Hematopoietic multipotent progenitor cell treated with erythropoietin and hydrocortisone succinate and interleukin-3 and kit ligand, for 6 days (in vitro differentiated cells): ENCODE measurements at places on chromosomes 7 and 10.

DNA sequence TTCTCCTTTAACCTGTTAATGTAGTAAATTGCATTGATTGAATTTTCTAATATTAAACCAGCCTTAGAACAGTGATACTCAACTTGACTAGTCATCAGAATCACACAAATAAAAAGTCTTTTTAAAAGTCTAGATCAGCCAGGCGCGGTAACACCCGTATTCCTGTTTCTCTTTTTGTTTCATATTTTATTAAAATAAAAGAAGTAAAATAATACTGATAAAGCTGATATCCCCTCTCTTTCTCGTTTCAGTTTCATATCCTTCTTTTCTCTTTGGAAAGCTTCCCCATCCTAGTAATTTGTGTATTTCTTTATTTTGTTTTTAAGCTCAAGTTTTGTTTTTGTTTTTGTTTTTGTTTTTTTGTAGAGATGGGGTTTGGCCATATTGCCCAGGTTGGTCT is 9.3 kb downstream of the SMO start:
- no peak for DNase-seq

DNA sequence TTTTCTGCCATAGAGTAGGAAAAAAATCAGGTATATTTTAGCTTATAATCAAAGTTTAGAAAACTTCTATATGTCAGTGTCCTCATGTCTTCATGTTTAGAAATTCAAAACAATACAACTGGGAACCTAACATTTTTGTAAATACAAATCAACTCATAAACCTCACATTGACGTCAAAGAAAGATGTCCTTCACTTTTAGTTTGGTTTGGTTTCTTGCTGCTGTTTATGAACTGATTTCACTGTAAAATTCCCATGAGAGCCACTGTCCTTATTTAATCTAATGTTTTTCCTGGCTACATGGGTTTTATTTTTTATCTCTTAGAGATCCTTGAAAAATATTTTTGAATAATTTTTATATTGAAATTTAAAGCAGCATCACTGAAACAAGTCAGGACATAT is 208.4 kb downstream of the DYNC1I1 start:
- no peak for DNase-seq

GRCh38 chr10:23031318-23031717 is 64.1 kb upstream of the MSRB2 start:
- DNase-seq = no peak

DNA sequence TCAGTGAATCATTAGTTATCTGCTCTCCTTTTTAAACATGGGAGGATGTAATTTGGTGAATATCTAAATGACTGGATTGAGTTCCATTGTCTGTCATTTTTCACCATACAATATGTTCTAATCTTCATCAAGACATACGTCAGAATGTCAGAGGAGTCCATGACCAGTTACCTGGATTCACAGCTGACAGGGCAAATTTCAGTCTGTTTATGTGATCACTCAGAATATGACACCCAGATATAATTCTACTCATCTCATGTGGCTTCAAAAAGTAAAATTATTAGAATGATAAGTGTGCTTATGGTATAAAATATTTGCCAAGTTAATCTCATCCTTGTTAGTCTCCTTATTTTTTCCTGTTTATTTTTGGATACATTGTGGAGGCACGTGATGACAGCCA is 150.2 kb downstream of the CDC14C start:
- DNase-seq = no peak

GRCh38 chr7:91636129-91636724 is 244.3 kb downstream of the MTERF1 start:
- DNase-seq = peak; percentile 54

DNA sequence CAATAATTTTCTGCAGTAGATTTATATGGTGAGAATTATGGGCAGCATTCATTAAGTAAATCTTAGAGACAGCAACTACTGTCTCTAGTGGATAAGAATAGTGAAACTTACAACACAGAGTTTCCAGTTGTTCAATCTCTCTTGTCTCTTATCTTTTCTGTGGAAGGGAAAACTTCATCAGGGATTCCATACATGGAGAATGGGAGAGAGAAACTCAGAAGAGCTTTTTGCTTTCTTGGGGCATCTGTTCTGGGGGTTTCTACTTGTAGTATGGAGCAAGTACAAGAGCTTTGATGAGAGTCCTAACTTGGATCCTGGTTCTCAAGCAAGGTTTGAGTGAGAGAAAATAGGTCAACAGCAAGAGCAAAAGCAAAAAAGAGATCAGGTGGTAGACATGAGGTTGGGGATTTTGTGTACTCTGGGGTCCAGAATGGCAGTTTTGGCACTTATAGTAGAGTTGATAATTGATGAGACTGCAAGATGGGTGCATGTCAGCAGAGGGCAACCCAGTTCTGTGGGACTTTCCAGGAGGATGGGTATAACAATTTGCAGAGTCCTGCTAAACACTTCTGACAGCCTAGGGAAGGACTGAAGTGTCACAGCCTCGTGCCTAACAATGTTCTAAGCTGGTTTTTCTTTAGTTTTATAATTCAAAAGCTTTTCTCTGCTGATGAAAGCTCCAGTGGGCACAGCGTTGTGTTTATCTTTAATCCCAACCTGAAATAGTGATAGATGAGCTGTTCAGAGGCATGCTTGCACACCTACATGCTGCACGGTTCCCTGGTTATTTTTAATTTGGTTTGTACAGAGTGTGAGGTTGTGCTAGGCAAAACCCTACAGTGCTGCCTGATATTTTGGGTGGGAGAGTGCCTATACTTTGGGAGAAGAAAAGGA is 32.0 kb upstream of the STRIP2 start:
- DNase-seq = peak; percentile 74

DNA sequence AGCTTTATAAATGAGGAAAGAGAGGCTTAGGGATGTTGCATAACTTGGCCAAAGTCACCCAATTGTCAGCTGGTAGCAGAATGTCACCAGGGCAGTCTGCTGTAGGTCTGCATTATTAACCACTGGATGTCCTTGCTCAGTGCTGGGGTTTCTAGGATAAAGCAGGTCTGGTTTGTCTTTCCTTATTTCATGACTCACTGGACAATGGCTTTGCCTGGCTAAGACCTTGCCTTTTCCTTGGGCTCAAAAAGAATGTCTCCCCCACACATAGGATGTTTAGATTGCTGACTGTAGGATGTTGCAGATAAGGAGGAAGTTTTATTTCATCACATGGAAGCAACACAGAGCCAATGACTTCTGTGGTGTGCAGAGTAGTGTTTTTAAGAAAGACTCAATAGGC is 29.4 kb downstream of the WDFY4 start:
- peak; percentile 10 for DNase-seq

- DNase-seq = no peak
Observed at GRCh38 chr7:135389971-135390370, 119.9 kb downstream of the CNOT4 start.

GRCh38 chr10:79463578-79464496 is 18.4 kb upstream of the ZCCHC24 start:
- DNase-seq = no peak

DNA sequence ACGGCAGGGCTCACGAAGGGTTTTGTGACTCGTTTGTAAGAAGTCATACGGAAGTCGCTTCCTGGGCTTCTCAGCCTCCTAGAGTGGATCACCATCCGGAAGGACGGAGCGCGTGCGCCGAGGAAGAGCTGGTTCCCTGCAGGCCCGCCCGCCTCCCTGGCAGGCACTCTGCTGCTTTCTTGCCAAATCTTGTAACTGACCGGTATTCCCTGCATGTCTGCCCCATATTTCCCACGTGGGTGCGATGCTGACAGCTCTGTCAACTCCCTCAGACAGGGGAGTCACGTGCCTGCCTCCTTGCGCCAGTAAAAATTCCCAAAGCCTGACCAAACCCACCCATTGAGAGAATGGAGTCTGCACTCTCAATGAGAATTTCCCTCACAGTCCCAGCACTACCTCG is 12.7 kb downstream of the SHH start:
- DNase-seq = no peak

GRCh38 chr7:9582824-9583223 is 1149.4 kb downstream of the NXPH1 start:
- no peak for DNase-seq

DNA sequence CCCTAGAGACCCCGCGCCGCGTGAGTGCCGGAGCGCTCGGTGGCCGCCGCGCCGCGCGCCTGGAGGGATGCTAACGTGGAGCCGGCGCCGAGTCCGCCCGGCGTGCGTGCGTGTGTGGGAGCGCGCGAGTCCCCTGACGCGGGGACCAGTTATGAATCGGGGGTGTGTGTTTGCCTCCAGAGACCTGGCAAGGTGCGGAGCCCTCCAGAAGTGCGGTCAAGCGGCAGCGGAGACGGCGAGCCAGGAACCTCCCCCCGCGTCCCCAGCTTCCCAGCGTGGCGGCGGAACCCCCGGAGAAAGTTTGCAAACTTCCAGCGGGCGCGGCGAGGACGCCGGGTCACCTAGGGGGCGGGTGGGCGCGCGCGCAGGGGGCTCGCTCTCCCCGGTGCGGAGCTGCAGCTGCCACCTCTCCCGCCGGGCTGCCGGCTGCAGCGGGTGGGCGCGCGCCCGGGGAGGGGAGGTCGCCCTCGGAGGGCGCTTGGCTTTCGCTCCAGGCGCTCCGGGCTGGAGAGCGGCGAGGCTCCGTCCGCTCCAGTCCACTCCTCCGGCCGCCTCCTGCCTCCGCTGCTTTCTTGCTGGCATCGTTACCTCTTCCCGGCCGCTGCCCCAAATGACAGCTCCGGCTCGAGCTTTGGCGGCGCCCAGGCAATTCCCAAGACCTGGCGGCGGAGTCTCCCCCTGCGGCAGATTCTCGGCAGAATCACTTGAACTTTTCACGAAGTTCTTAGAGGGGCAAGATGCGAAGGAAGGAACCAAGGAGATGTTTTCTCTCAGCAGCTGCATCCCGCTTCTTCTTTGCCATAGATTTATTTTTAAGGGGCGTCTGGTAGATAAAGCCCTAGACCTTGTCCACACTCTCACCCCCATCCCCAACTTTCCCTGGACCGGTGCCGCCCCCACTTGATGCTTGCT is 2.3 kb upstream of the CREB5 start:
- no peak for DNase-seq

GRCh38 chr7:113120647-113121046 is 2.3 kb upstream of the SMIM30 start:
- no peak for DNase-seq

- no peak for DNase-seq
Observed at GRCh38 chr10:124213471-124213870, 120.1 kb upstream of the CHST15 start.

GRCh38 chr10:115856580-115856979 is 416.4 kb downstream of the GFRA1 start:
- DNase-seq = no peak

DNA sequence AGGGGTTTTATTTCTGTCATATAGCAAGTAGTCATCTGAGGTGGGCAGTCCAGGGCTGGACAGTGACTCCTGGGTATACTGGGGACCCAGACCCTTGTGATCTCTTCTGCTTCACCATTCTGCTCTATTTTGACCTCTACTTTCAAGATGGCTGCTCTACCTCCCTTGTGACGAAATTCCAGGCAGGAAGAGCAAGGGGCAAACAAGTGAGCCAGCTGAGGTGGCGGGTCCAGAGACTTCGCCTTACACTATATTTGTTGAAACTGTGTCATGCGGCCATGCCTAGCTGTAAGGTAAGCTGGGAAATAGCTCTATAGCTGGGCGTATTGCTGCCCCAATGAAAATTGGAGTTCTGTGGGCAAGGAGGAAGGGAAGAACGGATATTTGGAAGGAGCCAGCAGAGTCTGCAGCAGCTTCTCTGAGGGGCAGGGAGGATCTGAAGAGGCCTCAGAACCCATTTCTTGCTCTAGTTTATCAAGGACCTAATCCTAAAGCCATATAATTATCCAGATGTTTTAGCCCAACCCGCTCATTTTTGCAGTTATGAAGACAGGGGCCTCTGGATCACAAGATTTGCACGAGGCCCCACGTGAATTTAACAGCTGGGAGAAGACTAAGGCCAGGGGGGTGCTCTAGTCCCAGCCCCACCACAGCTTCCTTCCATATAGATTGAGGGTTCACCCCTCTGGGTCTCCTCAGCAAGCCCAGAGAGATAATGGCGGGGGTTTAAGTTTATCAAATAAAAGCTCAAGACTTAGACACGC is 7.7 kb upstream of the CPA1 start:
- no peak for DNase-seq

- DNase-seq = peak; percentile 19
Observed at GRCh38 chr7:150781103-150781502, 19.1 kb downstream of the TMEM176B start.

- DNase-seq = peak; percentile 32
Observed at GRCh38 chr7:32298408-32299132, 191.6 kb downstream of the LSM5 start.

DNA sequence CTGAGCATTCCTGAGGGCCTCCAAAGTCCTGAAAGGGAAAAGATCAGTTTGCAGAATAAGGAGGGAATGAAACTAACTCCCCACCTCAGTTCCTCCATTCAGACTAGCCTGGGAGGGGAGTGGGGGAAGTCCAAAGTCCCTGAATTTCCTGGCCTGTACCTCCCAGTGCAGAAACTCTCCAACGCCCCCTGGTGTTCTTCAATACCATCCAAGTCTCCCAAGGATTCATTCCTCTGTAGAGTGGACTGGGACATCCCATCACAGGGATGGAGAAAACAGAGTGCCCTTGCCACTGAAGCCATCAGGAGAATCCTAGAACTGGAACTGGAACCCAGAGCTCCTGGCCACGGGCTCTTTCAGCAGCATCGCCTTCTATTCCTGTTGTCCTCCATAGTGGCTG is 1.6 kb upstream of the COL13A1 start:
- DNase-seq = peak; percentile 61

GRCh38 chr10:87669752-87670151 is 10.1 kb downstream of the PAPSS2 start:
- DNase-seq = no peak

DNA sequence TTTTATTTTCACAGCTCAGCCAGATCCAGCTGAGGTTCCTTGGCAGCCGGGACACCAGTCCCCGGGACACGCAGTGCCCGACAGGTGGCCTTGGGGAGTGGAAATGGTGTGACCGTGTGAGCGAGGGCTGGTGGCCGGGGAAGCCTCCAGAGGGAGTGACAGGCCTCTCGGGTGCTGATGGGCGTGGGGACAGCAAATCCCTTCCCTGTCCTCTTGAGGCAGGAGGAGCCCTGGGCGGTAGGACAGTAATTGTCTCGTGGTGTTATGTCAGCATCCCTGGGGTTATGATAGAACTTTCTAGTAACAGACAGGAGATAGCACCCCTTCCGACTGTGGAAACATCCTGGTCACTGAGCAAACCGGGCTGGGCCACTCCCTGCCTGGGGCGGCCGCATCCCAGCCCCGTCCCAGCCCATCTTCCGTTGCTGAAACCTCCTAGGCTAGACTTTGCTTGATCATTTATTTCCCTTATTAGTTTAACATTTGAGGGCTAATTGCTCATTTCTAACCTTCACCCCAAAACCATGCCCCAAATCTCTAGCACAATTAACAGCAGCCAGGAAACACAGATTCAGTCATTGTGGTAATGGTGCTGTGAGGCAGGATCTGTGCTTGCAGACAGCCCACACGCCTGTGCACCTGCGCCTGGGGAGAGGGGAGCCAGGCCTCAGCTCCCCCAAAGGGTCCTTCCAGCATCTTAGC is 63.3 kb downstream of the ELFN1 start:
- no peak for DNase-seq
